Astrocyte of the hippocampus (primary cell): ENCODE measurements at places on chromosomes 4 and X.

DNA sequence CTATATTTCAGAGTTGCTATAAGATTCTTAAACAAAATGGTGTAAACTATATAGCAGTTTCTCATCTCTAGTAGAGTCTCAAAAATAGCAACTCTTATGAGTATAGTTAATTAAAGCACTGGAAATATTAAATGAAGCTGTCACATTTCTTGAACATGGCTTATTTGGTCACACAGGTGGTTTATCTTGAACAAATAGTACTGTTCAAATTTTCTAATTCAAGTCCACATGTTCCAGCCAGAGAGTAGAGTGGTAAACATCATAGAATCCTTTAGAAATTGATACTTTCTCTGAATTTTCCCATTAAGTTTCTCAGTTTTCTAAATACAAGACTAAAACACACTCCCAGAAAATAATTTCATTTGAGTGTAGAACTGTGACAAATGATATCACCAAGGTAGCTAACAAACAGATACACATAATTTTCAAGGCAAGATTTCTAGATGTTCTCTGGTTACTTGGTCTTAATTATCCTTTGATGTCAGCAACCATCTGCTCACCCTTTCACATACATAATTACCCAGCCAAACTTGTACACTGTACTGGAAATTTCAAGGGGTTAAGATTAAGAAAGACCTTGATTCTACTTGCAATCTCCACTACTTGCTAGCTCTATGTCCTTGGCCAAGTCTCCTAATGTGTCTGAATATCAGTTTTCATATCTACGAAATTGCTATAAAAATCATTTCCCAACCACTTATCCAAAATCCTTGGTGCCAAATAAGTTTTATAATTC lies 24.3 kb upstream of the PAK3 start:
- DNase-seq = no peak

DNA sequence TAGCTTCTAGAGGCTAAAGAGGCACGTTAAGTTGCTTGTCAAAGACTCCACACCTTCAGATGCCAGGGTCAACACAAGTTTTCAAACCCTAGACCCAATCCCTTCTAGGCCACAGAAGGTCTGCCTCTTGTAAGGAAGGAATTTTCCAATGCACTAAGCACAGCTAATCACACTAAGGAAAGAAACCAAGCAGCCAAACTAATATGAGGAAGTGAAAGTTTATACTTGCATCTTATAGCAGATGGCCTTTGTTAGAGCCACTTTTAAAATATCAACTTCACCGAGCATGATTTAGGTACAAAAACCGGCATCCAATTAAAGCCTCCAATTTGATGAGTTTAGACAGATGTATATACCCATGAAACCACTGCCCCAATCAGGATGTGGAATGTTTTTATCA lies 9.9 kb downstream of the FHL1 start:
- DNase-seq = no peak

GRCh38 chr4:28082686-28083390 lies 1222.2 kb downstream of the STIM2 start:
- no peak for DNase-seq

GRCh38 chr4:24968278-24968677 lies 55.4 kb upstream of the CCDC149 start:
- DNase-seq = no peak

- DNase-seq = no peak
Measured at GRCh38 chrX:69289046-69289792, 124.0 kb upstream of the PJA1 start.

DNA sequence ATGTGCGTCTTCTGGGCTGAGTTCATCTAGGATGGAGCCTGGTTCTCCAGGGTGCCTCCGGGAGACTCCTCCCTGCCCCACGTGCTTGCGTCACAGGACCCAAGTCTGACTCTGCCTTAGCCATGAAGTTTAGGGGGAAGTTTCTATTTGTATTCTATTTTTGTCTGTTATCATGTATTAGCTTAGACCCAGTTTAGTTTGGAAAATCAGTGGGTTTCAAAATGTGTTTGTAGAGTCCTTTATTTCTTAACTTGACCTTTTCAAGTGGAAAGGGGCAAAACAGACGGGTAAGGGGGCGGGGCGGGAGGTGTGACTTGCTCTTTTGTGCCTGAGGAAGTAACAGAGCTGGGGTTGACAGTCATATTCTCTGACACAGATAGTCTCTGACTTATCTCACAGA lies 86.0 kb downstream of the HTT start:
- no peak for DNase-seq

- no peak for DNase-seq
Measured at GRCh38 chr4:82652062-82652461, 90.3 kb upstream of the TMEM150C start.

DNA sequence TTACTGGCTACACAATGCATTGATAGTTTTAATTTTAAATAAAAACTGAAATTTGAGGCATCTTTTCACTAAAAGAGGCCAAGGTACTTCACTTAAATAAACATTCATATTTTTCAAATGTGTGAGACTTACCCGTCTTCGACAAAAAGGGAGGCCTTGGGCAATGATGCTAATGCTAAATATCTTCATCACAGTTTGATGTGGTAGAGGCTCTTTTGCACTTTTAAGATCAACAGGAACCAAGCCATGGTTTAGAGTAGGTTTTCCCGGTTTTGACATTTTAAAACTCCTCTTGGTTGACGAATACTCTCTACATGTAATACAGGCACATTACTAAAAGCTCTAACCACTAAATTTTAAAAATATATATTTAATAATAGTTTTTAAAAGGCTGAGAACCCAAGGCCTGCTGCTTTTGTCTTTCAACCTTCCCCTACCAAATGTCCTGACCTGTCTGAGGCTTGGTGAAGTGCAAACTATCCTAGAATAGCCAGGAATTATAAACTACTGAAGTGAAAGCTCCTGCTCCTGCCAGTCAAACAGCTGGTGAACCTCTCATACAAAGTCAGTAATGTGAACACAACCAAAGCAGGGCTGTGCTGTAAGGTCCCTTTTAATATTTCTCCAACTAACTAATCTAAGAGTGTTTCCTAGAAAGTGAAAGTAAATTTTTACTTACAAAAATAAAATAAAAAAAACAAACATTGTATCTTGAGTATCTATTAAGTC lies 153.7 kb downstream of the FBXW7 start:
- DNase-seq = no peak

- peak; percentile 62 for DNase-seq
Measured at GRCh38 chr4:83552924-83553323, 17.0 kb downstream of the GPAT3 start.

DNA sequence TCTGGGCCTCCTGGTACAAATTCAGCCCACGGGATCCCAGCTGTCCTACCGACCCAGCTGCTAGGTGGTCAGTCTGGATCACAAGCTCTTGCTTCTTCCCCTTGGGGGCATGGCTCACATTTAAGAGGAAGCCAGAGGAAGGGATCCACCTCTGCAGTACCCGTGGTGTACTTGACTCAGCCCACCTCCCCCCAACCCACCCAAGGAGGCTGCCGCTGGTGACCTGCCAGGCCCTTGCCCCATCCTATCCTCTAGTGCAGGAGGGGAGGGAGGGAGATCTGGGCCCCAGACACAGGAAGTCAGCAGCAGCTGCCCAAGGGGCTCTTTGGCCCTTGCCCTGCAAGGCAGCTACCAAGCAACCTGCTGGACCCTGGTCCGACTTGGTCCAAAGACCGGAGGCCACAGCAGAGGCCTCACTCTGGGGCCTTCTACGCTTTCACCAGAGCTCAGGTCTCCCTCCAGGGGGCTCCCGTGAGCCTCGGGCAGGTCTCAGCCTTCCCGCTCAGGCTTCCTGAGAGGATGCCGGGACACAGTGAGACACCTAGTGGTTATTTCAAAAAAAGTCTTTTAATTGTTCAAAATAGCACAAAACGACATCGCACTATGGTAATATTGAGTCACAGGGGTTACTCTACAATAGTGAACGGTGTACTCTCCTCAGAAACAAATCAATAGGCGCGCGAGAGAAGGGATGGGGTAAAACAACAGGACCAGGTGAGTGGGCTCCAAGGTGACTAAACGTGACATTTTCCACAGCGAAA lies 2.7 kb upstream of the RENBP start:
- peak; percentile 85 for DNase-seq

GRCh38 chrX:149131774-149132173 lies 373.3 kb downstream of the IDS start:
- peak; percentile 22 for DNase-seq

- no peak for DNase-seq
Measured at GRCh38 chr4:92382128-92382527, 78.4 kb downstream of the GRID2 start.

- DNase-seq = no peak
Measured at GRCh38 chr4:47838445-47838844, 578 bp upstream of the CORIN start.

GRCh38 chr4:39712819-39713607 lies 15.1 kb downstream of the UBE2K start:
- DNase-seq = no peak

GRCh38 chr4:17595471-17596005 lies 18.5 kb downstream of the LAP3 start:
- DNase-seq = no peak

DNA sequence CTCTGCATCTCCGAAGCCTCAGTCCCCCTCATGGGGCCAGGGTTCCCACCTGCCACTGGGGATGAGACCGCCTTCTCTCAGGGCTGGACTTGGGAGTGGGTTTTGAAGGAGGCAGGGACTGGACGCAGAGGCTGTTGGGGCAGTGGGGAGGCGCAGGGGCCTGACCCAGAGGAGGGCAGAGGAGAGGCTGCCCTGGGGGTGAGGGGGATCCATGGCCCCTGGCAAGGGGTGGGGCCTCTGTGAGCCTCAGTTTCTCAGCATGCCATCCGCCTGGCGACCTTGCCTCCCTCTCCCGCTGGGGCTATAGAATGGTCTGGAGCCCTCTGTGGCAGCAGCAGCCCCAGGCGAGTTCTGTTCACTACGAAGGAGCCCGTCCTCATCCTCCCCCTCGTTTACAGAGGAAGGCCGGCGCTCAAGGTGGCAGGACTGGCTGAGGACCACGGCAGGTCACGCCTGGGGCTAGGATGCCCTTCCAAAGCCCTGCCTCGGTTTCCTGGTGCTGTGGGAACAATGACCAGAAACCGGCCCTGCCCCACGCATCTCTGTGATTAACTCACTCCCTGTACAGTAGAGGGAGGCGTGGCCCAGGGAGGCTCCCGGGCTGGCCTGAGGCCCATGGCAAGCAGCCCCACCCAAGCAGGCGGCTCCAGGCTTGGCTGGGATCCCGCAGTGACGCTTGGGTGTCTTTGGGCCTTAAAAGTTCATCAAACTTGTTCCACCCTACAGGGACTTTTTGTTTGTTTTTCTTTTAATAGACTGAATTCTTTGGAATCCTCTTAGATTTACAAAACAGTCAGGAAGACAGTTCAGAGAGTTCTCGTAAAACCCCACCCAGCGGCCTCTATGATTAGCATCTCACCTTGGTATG lies 16.0 kb upstream of the SH3TC1 start:
- peak; percentile 64 for DNase-seq

DNA sequence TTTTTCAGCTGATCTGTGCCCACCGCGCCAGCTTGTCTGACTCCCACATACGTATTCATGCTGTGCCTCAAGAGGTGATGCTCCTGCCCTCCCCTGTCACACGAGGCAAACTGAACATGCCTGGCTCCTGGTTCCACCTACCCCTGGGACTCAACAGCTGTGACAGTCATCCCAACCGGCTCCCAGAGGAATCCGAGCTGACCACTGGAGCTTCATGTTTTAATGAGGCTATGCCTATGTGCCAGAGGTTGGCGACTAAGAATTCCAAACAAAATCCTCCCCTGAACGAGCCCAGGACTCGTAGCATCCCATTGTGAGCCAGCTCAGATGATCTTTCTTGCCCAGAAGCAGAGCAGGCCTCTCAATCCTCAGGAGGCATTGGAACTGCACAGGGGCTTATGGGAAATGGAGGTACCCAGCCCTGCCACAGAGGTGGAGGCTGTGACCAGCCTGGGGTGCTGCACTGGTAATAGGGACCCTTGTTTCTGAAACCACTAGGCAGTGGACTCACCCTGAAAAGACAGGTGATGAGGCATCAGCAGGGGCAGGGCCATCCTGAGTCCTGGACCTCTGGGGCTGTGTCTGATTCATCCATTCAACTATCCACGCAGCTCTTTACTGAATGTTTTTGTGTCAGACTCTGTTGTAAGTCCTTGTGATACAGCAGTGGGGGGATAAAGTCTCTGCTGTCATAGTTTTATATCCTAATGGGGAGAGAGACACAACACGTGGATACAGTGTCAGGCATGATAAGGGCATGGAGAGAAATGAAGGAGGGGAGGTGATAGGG lies 325.0 kb downstream of the EVC2 start:
- no peak for DNase-seq

GRCh38 chr4:6231663-6232165 lies 31.4 kb upstream of the JAKMIP1 start:
- no peak for DNase-seq

- DNase-seq = no peak
Measured at GRCh38 chr4:145619639-145619996, 433 bp downstream of the MMAA start.

DNA sequence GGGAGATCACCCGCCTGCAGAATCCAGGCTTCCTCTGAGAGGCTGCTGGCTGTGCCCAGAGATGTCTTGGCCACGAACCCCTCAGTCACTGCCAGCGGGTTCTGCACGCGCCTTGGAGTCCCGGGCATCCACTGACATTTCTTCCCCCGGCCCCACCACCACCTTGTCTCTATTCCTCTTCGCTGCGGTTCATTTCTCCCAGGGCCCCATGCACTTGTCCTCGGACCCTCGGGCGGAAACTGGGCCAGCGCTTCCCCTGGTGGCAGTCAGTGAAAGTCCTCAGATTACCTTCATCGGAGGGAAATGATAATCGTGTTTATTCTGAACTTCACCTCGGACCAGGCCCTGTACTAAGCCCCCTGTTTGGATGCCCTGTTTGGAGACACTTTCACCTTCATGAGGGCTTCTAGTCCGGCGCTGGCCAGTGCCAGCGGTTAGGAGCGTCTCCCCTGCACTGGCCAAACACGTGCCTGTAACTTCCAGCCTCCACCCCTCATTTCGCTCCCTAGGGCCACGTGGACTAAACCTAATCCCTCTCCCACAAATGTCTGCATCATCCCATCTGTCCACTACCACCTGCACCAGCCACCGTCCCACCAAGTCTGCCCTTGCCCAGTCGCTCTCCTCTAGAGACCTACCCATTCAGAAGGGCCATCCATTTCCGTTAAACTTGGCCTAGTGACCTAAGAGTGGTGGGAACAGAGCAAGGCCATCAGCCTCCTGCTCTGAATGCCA lies 82.0 kb downstream of the DCTD start:
- DNase-seq = no peak

- DNase-seq = peak; percentile 5
Measured at GRCh38 chr4:32161392-32161791, 1441.2 kb downstream of the PCDH7 start.

GRCh38 chrX:153905481-153906095 lies 1.1 kb downstream of the AVPR2 start:
- DNase-seq = no peak

DNA sequence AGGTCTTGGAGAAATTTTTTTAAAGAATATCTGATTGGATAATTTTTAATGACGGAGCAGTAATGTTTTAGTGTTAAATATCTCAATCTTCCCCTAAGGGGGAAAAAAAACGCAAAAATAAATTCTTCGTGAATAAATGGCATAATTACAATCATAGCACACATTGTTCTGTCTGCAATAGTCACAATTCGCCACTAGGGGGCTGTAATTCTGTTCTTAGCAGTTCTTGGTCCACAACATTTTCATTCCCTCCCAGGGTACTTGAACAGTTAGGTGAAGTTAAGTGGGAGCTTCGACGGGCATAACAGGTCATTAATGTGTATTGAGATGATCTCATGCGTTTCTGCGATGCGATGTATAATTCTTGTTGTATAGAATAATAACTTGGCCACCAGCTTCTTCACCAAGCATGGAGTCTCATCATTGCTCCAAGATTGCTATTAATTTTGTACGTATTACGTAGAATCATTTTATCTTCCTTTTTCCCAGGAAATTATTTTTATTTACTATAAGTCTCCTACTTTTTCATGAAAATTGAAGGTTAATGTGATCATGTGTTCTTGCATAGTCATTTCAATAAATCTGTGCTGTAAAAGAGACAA lies 27.2 kb downstream of the HTR2C start:
- peak; percentile 50 for DNase-seq
